ENCODE measurements at places on chromosomes 4 and X.

DNA sequence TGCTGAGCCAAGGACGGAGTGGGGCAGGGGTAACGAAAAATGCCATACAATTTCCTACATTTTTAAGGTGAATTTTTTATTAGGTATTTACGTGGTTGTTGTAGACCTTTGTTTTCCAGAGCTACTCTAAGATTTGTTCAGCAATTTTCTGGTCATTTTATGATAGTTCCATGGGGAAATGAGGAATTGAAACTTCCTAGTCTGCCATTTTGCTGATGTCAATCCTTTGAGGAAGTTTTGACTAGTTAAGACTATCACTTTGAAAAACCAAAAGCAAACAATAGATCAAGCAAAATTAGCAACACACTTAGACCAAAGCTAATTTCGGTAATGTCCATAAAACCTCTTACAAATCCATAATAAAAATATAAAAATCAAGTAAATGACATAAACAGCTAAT is 7.0 kb upstream of the TLR3 start:
- no peak for DNase-seq

- DNase-seq, result no peak
These were observed 61.5 kb upstream of the AP1S2 start for GRCh38 chrX:15915959-15916703.

- DNase-seq, result no peak
These were observed 23.2 kb downstream of the CXorf58 start for GRCh38 chrX:23930894-23931604.

- no peak for DNase-seq
These were observed 770.3 kb downstream of the NLGN4X start for GRCh38 chrX:5458300-5458842.

DNA sequence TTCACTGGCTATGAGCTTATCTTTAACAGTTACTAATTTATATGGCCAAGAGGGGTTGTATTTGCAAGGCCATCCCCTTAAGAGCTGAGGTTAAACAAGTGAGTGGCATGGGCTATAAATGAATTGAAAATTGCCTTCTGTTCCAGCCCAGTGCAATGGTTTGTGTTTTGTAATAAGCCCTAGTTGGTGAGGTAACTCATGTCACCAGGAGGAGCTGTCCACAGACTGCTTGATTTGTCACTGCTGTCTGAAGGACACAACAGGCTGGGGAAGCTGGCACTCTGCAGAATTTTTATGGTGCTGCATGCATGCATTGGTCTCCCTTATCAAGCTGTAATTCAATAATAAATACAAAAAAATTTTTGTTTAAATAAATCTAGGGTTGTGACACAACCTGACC is 223.8 kb downstream of the IL1RAPL2 start:
- DNase-seq, result no peak

DNA sequence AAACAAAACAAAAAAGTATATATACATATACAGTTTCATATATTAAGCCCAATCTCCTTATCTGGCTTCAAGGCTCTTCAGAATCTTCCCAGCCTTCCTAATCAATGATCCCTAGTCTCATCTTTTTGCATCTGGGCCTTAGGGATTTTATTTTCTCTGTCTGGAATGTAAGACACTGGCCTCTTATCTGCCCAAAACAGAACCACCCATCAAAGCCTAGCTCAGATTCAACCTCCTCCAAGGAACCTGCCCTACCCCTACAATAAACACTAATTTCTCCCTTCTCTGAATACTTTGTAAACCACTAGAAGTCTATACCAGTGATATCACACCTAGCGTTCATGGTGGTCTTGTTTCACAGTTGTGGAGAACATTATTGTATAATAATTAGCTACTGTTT is 23.2 kb upstream of the GAB1 start:
- DNase-seq, result no peak

DNA sequence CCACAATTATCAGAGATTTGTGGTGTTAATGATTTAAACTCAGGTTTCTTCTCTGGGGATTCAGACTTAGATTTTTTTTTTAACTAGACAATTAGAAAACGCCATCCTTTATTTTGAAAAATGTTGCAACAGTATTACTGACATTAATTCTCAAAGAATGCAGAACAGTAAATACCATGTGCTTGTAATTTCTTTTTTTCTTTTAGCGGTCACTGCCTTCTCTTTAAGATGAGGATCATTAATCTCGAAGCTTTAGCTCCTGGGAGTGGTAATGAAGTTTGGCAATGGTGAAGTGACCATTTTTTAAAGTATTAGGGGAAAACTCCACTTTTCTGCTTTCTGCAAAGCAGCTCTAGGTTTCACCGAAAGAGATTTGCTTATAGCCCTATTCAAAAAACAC is 164.0 kb upstream of the MBNL3 start:
- DNase-seq, result no peak

DNA sequence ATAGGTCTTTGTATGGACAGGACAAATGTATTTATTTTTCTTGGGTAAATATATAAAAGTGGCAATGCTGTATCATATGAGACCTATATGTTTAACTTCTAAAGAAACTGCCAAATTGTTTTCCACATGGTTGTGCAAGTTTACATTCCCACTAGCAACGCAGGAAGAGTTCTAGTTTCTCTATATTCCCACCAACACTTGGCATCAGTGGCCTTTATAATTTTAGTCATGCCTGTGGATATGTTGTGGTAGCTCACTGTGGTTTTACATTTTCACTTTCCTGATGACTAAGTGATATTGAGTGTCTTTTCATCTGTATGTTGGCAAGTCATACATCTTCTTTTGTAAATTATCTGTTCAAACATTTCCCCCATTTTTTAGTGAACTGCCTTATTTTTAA is 126.0 kb downstream of the EMCN start:
- no peak for DNase-seq

- DNase-seq, result no peak
These were observed 63.9 kb downstream of the FHDC1 start for GRCh38 chr4:153000076-153000420.

DNA sequence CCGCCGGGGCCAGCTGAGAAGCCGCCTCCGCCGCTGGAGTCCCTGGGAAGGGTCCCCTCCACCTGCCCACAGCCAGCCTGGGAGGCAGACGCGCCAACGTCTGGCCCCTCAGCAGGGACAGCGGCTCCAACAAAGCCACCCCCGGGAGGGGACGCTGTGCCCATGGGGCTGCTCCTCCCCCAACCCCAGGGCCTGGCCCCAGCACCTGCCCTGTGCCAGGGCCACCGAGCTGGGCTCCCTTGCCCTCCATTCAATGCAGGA is 6.1 kb upstream of the HMX1 start:
- no peak for DNase-seq

DNA sequence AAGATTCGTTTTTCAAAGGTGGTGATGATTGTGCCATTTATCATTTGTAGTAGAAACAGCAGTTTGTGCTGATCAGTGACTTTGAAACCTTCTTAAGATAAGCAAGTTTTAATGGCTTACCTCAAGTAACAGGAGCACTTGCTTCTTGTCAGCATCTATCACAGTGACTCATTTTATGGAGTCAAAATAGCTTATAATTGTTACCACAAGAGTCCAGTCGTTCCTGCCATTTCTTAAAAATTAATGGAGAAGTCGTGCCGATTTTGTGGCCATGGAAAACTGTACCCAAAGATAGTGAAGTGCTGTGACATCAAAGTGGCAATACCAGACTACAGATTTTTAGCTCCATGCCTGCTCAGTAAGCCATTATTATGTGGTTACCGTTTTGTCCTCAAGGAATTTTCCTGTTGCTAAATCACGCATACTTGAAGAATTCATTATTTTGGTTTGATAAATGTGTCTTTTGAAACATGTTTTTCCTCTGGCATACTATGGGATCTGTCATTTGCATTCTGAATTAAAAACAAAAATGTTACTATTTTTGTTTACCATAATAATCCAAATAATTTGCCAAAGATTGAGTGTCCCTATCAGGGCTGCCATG is 129.9 kb downstream of the CBR4 start:
- DNase-seq, result no peak

DNA sequence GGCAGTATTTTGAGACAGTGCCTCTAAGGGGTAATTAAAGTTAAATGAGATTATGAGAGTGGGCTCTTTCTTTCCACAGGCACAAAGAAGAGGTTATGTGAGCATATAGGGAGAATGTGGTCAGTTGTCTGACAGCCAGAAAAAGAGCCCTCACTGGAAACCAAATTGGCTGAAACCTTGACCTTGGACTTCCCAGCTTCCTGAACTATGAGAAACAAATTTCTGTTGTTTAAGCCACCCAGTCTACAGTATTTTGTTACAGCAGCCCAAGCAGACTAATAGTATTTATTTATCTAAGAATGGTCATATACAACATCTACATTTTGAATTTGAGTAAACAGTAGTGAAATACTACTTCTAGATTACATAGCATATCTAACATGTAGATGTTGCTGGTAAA is 473.8 kb downstream of the IL15 start:
- DNase-seq, result no peak

- DNase-seq, result no peak
These were observed 762.4 kb downstream of the DMD start for GRCh38 chrX:32448945-32449344.

DNA sequence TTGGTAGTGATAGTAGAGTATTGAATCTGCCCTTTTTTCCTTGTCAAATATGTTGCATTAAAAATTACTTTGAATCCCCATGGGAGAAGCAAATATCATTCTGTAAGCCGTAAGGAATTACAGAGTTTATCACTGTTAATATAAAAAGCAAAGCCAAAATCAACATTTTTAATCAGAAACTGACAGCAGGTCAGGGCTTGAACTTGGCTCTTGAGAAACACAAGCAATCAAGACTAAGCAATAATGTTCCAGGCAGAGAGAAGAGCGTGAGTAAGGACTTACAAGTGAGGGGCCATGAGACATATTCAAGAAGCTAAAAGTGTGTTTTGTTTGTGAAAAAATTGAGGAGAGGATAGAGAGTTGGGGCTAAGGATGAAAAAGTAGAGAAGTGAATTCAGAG is 68.2 kb downstream of the ARHGAP6 start:
- DNase-seq, result no peak

GRCh38 chrX:9958183-9958582 is 9.0 kb upstream of the CLDN34 start:
- DNase-seq, result no peak

DNA sequence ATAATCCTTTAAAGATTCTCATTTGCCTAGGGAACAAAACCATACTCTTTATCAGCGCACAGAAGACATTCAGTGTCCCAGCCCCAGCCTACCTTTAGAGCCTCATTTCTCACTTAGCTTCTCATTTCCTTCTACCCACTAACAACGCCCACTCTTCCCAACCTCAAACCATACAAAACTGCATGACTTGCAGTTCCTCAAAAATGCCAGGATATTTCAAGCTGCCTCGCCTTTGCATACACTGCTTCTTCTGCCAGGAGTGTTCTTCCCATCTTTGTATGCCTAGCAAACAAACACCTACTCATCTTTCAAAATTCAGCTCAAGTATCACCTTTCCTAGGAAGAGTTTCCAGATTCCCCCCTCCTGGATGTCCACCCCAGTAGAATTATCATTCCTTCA is 129.9 kb upstream of the ADGRL3 start:
- no peak for DNase-seq

GRCh38 chr4:102815981-102816380 is 11.4 kb downstream of the UBE2D3 start:
- no peak for DNase-seq

- no peak for DNase-seq
These were observed 42.4 kb upstream of the GAB1 start for GRCh38 chr4:143294310-143294709.

All from immature natural killer cell (primary cell).